ENCODE measurements at places on chromosomes 1 and 21.

- no peak for DNase-seq
These were observed 50.5 kb downstream of the DNAJC6 start for GRCh38 chr1:65359888-65360287.

DNA sequence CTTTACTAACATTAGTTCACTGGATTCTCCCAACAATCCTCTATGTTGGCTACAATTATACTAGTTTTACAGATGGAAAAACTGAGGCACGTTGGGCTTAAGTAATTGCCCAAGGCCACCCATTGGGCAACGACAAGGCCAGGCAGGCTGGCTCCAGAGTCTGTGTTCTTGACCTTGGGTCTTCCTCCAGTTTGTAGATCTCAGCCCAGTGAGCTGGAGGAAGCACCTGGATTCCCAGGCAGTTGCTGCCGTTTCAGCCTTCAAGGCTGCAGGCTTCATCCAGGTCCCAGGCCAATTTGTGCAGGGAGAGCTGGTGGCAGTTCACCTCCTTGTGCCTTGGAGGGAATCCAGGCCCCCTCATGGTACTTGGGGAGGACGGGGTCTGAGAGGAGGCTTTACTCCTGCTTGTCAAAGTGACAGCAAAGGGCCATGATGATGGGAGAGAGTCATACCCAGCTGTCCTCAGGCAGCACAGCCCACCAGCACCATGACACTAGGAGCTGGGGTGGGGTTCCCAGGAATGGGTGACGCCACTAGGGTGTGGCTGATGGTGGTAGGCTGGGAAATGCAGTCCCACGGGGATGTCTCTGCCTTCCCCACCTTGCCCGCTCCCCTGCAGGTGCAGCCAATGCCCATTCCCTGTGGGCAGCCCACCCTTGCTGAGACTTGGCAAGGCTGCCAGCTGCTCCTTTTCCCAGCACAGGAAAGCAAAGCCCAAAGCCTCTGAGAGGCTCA lies 27.1 kb downstream of the PKP1 start:
- DNase-seq = no peak

GRCh38 chr1:208421486-208421885 lies 177.3 kb upstream of the PLXNA2 start:
- no peak for DNase-seq

DNA sequence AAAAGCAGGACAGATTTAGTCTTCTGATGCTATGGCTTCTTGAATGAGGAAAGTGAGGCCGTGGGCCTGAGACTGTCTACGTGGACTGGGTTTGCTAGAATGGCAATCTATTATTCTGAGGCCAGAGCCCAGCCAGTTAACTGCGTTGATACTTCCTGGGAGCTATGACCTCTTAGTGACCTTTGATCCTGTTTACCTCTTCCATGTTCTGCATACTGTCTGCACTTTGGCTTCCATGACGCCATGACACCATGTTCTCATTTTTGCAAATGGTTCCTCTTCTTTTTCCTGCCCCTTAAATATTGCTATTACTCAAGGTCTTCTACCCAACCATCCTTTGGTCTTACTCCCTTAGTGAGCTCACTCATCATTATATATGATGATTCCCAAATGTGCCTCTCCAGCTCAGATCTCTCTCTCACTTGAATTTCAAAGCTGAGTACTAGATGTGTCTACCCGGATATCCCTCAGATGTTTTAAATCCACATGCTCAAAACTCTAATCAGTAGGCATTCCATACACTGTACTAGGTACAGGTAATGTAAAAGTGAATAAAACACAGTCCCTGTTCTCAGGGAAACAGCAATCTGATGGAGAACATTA lies 66.1 kb upstream of the ATP1A1 start:
- DNase-seq = no peak

GRCh38 chr1:220300442-220301121 lies 28.3 kb upstream of the RAB3GAP2 start:
- peak; percentile 67 for DNase-seq

DNA sequence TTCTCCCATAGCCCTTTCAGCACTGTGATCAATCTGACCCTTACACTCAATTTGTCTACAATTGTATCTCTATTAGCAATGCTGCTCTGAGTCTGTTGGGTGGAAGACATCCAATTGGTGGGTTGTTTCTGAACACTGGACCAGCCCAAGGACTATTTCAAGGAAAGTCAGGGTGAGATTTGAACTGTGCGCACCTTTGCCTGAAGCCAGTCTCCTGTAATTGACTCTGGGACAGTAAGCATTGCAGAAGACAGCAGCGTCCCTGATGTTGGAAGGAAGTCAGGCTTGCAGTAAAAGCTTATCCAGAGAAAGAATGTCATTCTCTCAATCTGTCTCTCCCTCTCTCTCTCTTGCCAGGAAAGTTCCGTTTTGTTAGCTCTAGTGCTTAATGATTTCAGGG lies 233.9 kb downstream of the KIF26B start:
- DNase-seq = no peak

DNA sequence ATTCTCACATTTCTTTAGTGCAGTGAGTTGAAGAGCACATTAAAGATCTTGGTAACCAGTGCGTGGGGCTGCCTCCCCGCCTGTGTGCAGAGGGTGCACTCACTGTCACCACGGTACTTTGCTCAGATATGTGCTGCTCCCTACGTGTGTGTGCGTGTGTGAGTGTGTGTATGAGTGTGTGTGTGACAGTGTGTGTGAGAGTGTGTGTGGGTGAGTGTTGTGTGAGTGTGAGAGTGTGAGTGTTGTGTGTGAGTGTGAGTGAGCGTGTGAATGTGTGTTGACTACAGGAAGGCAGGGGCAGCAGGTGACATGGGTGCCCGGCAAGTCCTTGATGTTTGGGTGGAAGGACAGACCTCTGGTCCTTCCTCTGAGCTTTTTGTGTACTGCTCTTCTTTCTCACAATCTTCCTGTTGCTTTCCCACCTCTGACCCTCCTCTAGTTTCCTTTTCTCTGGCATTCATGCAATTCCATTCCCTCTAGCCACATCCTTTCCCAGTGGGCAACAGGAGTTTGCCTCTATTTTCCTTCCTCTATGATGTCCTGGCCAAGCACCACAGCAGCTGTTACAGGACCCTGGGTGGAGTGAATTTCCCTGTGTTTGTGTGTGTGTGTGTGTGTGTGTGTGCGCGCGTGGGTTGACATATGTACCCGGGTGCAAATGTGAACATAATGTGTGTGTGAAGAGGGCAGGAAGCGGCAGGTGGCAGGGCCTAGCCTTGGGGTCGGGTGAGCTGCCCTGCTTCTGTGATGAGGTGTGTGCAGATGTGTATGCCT lies 19.8 kb downstream of the LHX4 start:
- DNase-seq = no peak

DNA sequence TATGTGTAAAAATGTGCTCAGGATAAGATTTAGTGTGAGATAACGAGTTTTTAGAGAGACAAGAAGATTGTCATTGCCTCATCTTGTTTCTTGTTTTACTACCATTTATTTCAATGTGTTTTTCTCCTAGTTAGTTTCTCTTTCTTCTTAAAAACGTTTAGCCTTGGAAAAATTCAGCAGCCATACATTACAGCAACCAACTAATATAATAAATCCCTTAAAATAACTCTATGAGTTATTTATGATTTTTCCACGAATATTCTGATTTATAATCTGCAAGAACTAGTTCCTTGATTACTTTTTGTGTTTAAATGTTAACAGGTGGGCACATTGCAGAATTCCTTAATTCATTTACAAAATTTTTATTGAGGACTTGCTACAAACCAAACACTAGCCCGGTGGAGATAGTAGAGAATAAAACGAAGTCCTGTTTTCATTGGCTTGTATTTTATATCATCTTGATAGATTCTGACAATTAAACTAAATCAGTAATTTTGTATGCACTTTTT lies 118.9 kb downstream of the OSBPL9 start:
- DNase-seq = no peak

DNA sequence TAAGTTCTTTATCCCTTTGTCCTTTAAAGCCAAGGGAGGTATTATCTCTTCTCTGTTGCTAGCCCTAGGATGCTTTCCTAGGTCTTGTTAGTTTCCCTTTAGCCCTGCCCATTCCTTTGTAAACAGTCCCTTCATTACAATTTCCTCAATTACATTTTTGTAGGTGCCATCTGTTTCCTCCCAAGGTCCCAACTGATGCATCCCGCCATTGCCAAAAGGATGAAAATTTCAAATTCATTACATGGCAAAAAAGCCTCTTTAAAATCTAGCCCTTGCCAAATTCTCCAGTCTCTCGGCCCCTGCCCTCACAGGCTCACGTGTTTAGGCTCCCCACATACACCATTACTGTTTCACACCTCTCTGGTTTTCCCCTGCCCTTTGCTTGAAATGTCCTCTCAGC lies 151.9 kb upstream of the C1orf87 start:
- no peak for DNase-seq

GRCh38 chr1:201849372-201850052 lies 20.6 kb downstream of the IPO9 start:
- no peak for DNase-seq

GRCh38 chr1:111204201-111204982 lies 3.9 kb upstream of the DENND2D start:
- DNase-seq = no peak

- no peak for DNase-seq
These were observed 156.5 kb downstream of the EIF4G3 start for GRCh38 chr1:21020151-21020550.

DNA sequence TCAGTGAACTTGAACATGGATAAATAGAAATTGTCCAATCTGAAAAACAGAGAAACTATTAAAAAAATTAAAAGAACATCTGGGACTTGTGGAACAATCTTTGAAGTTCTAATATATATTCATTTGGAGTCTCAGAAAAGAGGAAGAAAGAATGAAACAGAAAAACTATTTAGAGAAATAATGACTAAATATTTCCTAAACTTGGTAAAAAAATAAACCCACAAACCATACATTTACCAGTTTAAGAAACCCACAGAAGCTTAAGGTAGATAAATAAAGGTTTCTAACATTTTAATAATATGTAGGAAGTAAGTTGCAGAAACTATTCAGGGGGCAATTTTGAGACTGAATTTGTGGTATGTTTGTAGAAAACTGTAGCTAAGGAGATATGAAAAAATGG lies 437.8 kb downstream of the PTBP2 start:
- no peak for DNase-seq

DNA sequence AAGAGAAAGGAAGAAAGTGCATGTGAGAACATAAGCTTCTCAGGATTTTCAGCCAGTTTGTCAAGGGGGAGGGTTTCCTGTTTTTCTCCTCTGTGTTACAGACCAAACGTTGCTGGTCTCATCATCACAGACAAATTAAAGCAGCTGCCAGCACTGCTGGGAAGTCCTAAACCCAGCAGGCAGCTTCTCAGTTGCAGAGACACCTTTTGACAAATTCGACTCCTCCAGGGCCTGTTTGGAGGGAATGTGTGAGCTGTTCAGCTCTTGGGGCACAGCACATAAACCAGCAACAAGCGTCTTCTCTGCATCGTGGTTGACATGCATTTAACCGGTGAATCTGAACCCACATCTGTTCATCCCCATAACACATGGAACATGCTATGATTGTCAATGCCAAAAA lies 454.6 kb upstream of the RUNX1 start:
- no peak for DNase-seq

GRCh38 chr1:3001471-3002348 lies 19.6 kb upstream of the ACTRT2 start:
- no peak for DNase-seq

DNA sequence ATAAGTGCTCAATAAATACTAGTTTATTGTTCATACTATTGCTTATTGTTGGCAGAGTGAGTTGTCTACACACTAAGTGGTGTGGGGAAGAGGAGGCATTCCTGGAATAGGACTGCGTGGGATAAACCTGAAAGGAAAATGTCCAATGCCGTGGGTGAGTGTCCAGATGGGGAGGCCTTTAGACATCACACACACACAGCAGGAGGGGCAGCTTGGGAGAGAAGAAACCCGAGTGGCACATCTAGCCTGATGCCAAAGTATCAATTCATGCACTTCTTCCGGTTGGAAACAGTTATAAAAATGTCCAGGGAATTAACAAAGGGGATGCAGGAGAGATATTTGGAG lies 27.3 kb downstream of the CCN1 start:
- DNase-seq = no peak

GRCh38 chr1:115229016-115229415 lies 109.0 kb downstream of the NGF start:
- no peak for DNase-seq

GRCh38 chr1:169692756-169693460 lies 18.5 kb downstream of the SELL start:
- no peak for DNase-seq

- no peak for DNase-seq
These were observed 20.7 kb downstream of the F5 start for GRCh38 chr1:169565335-169566271.

DNA sequence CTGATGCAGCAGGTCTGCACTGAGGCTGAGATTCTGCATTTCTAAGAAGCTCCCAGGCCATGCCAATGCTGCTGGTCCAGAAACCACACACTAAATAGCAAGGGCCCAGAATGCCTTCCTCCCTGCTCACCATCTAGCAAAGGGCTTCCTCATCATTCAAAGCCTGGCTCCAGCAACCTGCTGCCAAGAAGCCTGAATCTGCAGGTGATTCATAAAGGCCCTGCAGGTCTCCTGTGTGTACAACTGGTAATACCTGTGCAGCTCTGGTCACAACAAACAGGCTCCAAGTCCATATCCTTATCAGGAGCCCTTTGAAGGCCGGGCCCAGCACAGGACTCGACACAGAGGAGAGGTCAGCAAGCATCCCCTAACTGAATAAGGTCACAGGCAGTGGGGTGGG lies 26.7 kb downstream of the GLIS1 start:
- no peak for DNase-seq

DNA sequence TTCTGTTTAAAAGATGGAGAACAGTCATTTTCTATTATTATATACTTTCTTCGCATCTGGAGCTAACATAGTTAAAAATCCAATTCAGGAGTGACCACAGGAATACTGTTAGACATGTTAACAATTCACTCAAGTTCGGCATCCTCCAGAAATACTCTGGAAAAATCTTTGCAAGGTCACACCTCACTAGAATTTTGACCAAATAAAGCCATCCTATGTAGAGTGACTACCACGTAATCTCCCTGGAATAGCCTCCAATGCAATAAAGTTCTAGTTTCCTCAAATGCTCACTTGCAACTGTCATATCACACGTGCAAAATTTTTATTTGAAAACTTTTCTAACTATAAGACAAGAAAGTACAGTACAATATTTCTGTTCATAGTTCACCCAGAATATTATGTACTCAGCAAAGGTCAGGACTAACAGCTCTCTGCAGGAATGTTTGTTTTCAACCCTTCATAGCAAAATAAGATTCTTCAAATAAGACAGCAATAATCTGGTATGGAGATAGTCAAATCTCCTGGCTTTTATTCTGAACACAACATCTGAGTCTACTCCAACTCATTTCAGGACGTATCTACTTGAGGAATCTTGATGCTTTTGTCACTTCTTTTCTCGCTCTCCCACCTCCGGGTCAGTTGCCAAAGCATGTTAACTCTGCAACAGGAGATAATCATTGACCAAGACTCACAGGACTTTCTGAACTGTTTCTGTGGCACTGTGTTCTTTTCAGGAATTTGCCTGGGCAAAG lies 82.6 kb downstream of the GDAP2 start:
- no peak for DNase-seq

GRCh38 chr21:43865540-43866259 lies 677 bp downstream of the AGPAT3 start:
- DNase-seq = no peak

DNA sequence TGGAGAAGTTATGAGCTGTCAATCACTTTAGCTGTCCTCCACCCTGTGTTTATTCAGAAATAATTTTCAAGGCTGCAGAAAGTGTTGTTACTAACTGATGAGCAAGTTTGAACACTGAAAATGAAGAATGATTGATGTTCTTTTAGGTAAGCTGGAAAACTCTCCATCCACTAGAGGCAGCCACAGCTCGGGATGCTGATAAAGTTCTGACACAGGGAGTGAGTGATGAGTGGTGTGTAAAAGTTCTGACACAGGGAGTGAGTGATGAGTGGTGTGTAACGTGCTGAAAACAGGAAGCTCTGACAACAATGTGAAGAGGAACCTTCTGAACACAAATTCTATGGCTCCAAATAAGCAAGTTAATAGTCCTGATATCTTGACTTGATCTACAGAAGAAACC lies 197.5 kb upstream of the PTBP2 start:
- DNase-seq = no peak
